ENCODE measurements at places on chromosomes 12 and 14.

- no peak for DNase-seq
These were observed 8.9 kb downstream of the DCP1B start for GRCh38 chr12:1995205-1995896.

GRCh38 chr12:93019975-93020630, 91.0 kb upstream of the EEA1 start:
- no peak for DNase-seq

- no peak for DNase-seq
These were observed 4.6 kb upstream of the RPL6 start for GRCh38 chr12:112413855-112414625.

- no peak for DNase-seq
These were observed 138.7 kb downstream of the MED13L start for GRCh38 chr12:116138781-116139180.

DNA sequence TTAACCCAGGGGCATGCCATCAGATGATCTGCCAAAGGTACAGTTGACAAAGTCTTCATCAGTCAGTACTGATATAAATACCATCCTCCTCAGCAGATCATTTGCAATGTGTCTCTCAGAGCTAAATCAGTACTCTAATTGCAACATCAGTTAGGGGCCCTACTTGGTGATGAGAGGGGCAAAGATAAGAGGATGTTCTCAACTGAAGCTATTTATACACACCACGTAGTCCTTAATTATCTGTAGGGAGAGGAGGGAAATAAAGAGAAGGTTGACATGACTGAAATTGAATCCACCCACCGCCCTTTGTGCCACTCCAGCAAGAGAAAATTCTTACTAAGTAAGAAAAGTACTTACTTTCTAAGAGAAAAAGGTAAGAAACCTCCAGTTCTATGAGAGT, 157.8 kb upstream of the NUDT4 start:
- peak; percentile 5 for DNase-seq

Data from CD4-positive, alpha-beta T cell treated with Interleukin-17A for 1 hour (primary cell).